Ammon's horn (tissue), 1 donor: ENCODE measurements at places on chromosomes 12 and 14.

- no peak for DNase-seq
Observed at GRCh38 chr14:30958555-30959407, 66.7 kb upstream of the AP4S1 start.

- peak; percentile 76 for DNase-seq
Observed at GRCh38 chr12:5022465-5023061, 21.1 kb upstream of the KCNA5 start.

DNA sequence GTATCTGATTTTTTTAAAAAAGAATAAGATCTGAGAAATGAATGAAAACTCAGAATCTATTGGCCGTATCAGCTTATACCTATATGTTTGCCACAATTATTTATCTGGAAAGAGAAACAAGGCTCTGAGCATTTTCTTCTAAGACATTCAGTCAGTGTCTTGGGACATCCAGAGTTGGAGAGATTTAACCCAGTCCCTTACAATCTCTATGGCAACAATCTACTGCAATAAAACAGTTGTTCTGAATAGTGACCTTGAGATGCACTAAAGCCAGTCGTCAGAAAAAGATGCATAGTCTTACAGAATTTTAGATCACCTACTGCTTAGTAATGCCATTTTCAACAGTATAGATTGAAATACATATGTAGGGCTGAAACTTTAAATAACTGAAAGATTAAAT is 52.0 kb upstream of the SOCS2 start:
- no peak for DNase-seq

DNA sequence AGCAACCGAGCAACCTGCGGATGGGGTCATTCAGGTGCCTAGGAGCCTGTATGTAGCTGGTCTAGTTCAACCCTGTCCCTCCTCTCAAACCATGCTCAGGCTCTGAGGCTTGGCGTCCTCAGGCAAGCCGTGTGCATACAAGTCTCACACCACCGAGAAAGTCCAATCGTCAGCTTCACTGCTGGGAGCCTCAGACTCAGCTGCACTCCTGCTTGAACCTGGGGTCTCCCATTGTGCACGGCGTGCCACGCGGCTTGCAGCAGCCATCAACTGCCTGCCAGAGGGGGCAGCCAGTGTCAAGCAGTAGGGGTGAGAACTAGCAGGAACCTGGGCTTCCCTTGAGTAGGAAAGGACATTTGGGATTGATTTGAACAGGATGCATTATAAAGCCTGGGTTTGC is 1064.6 kb downstream of the BCL11B start:
- no peak for DNase-seq

- no peak for DNase-seq
Observed at GRCh38 chr12:102110782-102111181, 9.1 kb downstream of the NUP37 start.

DNA sequence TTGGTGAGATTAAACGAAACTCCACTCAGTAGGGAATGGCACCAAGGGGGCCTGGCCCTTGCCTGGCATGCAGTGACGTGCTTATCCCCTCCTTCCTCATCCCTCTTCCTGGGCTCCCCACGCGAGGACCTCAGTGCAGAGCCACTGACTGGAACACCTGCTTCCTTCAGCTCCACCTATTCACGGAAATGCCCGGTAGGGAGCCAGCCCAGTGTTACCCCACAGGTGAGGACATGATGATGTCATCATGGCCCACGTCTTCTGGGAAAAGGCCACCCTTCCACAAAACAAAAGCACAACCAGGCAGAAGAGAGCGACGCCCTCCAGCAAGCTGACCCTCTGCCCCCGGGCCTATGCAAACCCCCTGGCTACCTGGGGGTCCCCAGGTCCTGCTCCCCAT is 42.1 kb downstream of the CCDC85C start:
- no peak for DNase-seq

DNA sequence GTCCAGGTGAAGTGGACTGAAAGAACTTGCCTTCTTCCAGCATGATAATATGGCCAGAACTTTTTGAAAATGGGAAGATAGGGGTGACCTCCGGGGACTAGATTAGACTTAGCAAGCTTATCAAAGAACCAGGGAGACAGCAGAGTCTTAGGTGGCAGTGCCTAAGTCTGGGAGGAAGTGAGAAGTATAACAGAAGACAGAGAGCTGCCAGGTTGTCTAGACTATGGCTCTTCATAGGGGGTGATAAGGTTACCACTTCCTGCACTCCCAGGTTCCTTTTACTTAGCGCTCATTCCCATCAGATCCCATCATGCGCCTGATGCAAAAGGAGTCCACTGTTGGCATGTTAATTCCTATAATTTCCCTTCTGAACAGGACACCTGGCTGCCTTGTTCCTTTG is 69.9 kb downstream of the PLXNC1 start:
- no peak for DNase-seq

DNA sequence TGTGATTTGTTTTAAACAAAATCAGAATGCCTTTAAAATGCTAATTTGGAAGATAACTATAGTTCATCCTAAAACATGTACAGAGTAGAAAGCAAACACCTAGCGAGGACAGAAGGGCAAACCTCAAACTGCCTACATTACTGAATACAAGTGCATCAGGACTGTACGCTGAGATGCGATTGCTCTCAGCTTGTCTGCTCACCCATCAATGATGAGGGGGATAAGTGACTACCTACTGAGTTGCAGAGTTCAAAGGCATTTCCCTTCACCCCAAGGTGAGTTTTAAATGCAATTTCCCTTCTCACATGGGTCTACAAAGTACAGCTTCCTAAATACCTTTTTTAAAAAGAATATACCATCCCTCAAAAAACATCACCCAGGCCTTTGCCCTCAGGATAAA is 52.9 kb downstream of the PHLDA1 start:
- DNase-seq = no peak

DNA sequence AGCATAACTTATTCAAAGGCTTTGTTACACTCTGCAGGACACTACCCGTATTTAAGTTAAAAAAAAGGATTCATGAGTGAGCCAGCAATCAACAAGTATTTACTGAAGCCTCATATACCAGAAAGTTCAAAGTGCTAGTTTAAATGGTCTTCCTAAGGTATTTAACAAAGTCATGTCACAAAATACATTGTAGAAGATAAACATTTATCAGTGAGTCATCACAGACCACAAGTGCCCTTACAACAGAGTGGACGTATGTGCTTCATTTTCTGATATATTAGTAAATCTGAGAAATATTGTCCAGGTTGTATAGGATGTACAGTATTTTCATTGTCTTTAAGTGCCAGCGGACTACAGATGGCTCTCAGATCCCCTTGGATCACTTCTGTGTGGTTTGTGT is 24.2 kb downstream of the FLRT2 start:
- DNase-seq = no peak

GRCh38 chr14:74882103-74882920 is 596 bp downstream of the DLST start:
- DNase-seq = no peak

DNA sequence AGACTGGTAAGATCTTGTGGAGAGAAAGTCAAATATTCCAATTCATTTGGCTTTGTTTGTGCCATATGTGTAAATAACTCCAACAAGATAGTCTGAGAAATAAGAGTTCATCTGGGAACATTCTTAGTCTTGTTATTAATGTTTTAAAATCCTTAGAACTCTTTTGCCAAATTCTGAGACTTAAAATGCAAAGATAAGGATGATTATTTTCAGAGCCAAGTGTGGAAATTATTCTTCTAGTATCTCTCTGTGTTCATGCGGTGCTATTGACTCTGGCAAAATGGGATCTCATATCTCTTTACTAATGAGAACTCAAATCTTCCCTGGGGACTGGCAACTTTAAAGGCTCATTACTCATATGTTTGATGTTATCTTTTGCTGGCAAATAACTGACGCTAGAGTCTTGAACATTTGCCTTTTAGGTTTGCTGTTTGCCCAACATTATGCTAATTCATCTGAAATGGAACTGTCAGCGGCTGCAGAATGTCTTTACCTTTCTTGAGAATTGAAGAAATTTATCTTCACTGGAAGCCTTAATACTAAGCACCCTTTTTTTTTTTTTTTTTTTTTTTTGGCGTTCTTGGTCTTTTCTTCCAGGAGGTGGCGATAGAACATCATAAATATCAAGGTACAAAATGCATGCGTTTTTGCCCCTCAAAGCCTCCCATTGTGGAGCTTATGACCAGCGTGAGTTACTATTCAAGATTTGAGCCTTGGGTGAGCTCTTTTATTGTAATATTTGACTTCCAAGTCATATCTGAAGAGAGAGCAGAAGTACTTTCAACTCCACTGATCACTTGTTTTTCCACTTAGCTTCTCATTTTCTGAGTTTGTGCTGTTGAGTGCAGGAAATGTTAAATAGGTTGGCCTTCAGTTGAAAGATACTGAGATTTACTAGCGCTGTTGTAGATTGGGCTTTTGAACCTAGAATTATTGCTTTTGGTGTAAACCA is 86.5 kb downstream of the CAND1 start:
- DNase-seq = peak; percentile 62

GRCh38 chr14:81449114-81449513 is 49.0 kb upstream of the STON2 start:
- peak; percentile 24 for DNase-seq

DNA sequence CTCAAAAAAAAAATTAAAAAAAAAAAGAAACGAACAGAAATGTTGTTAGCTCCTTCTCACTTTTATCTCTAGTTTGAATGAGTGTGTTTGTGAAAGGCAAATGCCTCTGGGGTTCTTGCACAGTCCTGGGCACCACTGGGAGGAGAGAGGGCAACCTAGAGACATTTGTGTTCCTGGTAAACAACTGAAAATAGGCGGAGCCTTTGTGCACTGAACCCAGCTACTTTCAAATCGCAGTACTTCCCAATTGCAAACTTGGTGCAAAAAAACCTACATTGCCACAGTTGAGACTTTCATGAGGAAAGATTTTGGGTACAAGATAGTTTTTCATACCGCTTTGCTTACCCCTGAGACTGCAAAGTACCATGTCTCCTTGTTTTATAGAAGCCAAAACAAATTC is 430.0 kb downstream of the ZFP36L1 start:
- peak; percentile 48 for DNase-seq

DNA sequence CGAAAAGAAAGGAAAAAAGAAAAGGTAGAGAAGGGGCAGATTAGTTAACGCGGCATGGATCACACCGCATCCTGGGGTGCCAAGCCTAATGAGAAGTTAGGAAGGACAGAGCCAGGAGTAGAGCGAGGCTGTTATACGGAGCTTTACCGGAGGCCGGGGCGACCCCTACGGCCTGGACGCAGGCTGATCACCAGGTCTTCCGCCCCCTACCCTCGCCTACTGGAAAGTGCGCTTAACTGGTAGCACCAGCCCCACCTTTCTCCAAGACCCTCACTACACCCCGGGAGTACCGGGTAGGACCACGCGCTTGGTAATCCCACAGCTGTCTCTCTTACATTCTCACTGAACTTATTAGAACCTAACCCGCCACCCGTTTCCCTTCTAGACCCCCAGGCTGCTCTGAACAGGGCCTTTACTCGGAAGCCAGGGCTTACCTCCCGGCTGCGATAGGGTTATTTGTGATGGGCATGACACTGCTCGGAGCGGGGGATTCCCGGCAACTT is 33.8 kb downstream of the WBP11 start:
- DNase-seq = peak; percentile 31

GRCh38 chr14:96027431-96028355 is 11.5 kb upstream of the C14orf132 start:
- peak; percentile 69 for DNase-seq

DNA sequence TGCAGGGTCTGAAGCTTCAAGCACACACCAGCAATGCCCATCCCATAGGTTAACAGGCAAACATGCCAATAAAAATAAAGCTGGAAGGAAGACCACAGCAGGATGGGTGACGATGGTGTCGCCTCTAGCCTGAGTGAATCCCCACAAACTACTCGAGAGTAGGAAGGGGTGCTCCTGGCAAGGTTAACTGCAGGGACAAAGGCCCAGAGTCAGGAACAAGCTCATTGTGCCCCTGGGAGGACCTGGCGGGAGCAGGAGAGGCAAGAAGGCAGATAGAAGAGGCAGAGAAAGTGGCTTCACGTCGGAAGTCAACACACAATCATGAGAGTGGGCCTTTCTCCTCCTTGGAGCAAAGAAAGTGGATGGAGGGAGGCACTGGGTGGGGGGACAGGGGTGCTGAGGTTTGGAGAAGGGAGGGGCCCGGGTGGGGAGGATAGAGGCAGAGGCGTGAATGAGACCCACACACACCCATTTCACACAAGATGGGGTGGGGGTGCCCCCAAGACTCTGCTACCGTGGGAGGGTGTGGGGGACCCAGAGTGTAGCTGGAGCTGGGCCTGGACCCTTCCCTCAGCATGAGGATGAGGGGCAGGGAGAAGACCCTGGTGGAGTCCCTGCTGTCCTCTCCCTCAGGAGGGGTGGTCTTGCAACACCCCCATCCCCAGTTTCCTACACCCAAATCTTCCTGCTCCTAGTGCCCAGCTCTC is 43.1 kb downstream of the DIO3 start:
- DNase-seq = no peak

DNA sequence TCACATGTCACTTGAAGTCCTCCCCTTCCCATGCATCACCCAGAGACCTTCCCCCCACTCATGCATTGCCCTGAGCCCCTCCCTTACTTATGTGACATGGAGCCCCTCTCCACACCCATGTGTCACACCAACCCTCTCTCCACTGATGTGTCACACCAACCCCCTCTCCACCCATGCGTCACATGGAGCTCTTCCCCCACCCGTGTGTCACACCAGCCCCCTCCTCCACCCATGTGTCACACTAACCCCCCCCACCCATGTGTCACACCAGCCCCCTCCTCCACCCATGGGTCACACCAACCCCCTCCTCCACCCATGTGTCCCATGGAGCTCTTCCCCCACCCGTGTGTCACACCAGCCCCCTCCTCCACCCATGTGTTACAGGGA is 30.4 kb downstream of the RTL1 start:
- no peak for DNase-seq

DNA sequence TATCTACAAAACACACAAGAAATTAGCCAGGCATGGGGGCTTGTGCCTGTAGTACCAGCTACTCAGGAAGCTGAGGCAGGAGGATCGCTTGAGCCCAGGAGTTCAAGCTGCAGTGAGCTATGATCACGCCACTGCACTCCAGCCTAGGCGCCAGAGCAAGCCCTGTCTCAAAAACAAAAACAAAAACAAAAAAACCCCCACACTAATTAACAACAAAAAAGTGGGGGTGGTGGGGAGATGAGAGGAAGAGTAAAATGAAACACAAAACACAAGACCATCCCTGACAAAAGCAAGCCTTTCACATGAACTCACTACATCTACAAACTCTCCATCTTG is 53.9 kb upstream of the HECTD1 start:
- DNase-seq = no peak

- DNase-seq = no peak
Observed at GRCh38 chr12:72740064-72740463, 467.9 kb downstream of the TRHDE start.

DNA sequence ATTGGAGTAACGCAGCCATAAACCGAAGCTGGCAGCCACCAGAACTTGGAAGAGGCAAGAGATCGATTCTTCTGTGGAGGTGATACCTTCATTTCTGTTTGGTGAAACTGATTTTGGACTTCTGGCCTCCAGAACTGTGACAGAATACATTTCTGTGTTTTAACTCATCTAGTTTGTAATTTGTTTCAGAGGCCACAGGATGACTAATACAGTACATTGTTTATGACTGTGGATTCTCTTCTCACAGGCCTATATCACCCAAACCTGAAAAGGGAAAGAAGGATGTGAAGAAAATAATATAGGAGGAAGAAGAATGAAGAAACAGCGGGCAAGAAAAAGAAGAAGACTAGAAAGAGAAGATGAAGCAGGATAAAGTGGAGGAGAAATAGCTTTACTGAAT is 263.8 kb upstream of the DIO2 start:
- no peak for DNase-seq
